NCI-H2029 (cell line): ENCODE measurements at places on chromosomes 11 and 22.
A peak's percentile ranks its signal among the peaks of the same experiment; 100 is the strongest.

GRCh38 chr11:70201882-70202861, 924 bp upstream of the FADD start:
- DNase-seq = no peak

GRCh38 chr11:133934599-133935550, 21.9 kb downstream of the IGSF9B start:
- no peak for DNase-seq

- DNase-seq = peak; percentile 96
Observed at GRCh38 chr22:44532552-44532951, 34.5 kb upstream of the RTL6 start.

DNA sequence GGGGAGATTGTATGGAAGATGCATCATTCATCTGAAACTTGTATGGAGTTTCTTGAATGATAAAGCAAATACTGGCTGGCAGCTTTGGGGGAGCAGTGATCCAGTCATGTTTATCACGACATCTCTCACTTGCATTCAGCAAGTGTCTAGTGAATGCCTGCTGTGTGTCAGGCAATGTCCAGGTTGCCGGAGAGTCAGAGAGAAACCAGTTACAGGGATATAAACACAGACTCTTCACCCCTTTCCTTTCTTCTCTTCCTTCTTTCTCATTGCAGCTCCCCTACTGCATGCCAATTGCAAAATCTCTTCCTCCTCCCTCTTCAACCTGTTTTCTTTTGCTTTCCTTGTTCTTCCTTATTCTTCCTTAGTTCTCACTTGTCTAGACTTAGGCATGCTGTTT, 206.6 kb upstream of the SEZ6L start:
- DNase-seq = no peak

- DNase-seq = no peak
Observed at GRCh38 chr11:10908215-10908951, 50.5 kb upstream of the ZBED5 start.

DNA sequence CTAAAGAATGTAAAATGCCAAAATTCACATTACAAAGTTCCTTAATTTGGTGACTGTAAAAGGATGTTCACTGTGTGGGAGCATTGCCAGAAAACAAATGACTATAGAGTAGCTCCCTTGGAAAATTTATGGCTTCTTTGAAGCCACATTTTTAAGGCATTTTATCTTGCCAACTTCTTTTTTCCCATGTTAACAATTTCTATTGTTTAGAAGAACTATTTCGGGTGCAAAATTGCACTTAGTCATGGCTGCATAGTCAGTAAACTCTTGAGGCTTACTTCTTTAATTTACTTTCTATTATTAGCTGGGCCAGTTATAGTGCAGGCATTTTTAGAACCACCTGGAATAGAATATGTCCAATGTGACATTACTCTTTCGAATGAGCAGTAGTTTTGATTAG, 515.3 kb downstream of the JRKL start:
- DNase-seq = no peak

- no peak for DNase-seq
Observed at GRCh38 chr11:70661761-70662501, 263.6 kb downstream of the CTTN start.
